ENCODE measurements at places on chromosomes 2 and 18.

DNA sequence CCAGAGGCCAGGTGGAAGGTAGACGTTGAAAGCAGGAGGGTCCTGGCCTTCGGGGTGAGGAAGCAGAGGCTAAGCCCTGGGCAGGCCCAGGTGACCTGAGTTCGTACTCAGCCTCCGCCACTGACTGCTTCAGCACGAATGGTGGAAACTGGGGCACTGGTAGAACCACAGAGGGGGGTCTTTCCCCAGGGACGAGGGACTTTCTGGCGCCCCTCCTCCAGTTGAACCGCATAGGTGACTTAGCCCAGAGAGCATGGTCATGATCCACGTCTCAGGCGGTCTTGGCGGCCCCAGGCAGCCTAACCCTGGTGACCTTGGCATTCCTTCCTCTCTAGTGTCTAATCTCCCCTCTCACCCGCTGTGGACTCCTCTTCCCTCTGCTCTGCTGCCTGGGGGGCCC lies 30.2 kb downstream of the INHBB start:
- no peak for DNase-seq

- DNase-seq: no peak
Measured at GRCh38 chr2:106076941-106077340, 117.2 kb downstream of the UXS1 start.

- DNase-seq: no peak
Measured at GRCh38 chr2:23791030-23791429, 135.9 kb downstream of the ATAD2B start.

DNA sequence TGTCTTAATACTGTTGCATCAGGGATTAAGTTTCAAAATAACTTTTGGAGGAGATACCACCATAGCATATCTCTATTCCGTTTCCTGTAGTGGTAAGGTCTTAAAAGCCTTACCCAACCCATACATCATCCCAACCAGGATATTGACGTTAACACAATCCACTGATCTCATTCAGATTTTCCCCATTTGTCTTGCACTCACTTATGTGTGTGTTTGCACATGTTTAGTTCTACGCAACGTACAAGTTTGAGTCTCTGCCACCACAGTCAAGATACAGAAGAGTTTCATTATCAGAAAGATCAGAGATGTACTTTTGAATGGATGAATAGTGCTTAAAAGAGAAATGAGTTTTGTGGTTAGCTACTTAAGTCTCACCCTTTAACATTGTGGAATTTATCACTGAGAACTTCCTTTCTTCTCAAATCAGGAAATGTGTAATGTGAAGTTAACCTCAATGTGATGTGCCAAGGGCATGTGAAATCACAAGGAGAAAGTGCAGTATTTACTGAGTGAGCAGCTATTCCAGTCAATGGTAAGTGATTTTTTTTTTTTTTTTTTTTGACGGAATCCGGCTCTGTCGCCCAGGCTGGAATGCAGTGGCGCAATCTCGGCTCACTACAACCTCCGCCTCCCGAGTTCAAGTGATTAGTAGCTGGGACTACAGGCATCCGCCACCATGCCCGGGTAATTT lies 69.2 kb upstream of the EPHA4 start:
- DNase-seq: no peak

GRCh38 chr18:63997606-63998005 lies 27.7 kb downstream of the SERPINB8 start:
- no peak for DNase-seq

DNA sequence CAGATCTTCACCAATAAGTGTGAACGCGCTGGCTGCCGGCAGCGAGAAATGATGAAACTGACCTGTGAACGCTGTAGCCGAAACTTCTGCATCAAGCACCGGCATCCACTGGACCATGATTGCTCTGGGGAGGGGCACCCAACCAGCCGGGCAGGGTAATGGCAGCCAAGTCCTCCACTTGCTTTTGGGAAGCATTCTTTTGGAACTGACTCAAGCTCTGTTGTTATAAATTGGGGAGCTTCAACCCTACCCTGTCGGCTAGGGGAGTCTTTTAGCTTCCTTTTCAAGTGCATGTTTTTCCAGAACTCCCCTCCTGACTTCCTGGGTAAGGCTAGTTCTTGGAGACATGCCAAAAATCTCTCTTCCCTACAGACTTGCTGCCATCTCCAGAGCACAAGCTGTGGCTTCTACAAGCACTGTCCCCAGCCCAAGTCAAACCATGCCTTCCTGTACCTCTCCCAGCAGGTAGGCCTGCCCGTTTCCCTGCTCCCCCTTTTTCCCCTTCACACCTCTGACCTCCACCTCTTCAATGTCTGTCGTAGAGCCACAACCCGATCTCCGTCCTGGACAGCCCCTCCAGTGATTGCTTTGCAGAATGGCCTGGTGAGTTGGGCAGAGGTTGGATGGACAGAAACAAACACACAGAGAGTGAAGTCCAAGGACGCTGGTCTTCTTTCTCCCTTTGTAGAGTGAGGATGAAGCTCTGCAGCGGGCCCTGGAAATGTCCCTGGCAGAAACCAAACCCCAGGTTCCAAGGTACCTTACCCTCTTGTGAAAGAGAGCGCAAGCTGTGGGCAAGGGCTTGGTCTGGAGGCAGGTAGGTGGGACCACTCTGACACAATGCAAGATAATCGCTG lies 1.5 kb downstream of the ZFAND2B start:
- DNase-seq: no peak

- DNase-seq: no peak
Measured at GRCh38 chr18:58221060-58221725, 177.2 kb downstream of the NEDD4L start.

Data from NCI-H774 (cell line).